Naive thymus-derived CD4-positive, alpha-beta T cell (primary cell): ENCODE measurements at places on chromosomes 12 and 14. TPM values are rescaled to one million over a fixed set of nuclear protein-coding genes. Genes with fewer than 3 reads are reported as not detected.

DNA sequence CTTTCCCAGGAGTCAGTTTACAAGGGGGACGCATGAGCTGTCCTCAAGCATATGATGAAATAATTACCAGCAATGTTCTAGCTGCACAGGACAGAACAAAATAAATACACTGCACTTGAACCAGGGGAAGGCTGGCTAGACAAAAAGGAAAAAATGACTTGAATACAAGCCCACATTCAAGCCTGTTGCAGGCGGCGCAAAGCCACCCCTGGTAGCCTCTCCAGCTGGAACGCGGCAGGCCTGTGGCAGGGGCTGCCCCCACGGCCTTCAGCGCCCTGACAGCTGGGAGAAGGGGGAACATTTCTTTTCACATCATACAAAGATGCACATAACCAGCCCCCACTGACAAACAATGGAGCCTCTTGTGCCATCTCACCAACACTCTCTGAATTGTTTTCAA is 57.1 kb downstream of the TRAFD1 start:
- DNase-seq: no peak

DNA sequence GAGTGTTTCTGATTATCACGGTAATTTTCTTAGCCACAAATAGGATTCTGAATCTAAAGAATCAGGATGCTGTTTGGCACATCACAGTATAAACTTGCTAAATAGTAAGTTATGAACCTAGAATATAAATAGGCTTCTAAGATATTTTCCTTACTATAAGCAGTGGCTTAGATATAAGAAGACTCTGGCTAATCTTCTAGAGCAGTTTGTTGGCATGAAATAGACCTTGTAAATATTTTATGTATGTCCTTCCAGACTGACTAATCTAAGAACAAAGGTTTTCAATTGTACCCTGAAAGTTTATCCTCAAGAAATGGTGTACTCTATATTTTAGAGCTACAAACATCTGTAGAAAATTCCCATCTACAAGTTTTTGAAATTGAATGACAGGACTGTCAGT is 48.3 kb downstream of the LMNTD1 start:
- DNase-seq: no peak

- no peak for DNase-seq
Measured at GRCh38 chr14:75312341-75312740, 33.7 kb downstream of the FOS start.

GRCh38 chr14:87148655-87149054 is 844.3 kb downstream of the GALC start:
- DNase-seq: no peak

- DNase-seq: no peak
Measured at GRCh38 chr14:100589760-100590469, 2.7 kb upstream of the BEGAIN start.

- no peak for DNase-seq
Measured at GRCh38 chr14:93824518-93825234, 36.4 kb upstream of the PRIMA1 start.

GRCh38 chr12:132321321-132322118 is 7.9 kb downstream of the GALNT9 start:
- no peak for DNase-seq

DNA sequence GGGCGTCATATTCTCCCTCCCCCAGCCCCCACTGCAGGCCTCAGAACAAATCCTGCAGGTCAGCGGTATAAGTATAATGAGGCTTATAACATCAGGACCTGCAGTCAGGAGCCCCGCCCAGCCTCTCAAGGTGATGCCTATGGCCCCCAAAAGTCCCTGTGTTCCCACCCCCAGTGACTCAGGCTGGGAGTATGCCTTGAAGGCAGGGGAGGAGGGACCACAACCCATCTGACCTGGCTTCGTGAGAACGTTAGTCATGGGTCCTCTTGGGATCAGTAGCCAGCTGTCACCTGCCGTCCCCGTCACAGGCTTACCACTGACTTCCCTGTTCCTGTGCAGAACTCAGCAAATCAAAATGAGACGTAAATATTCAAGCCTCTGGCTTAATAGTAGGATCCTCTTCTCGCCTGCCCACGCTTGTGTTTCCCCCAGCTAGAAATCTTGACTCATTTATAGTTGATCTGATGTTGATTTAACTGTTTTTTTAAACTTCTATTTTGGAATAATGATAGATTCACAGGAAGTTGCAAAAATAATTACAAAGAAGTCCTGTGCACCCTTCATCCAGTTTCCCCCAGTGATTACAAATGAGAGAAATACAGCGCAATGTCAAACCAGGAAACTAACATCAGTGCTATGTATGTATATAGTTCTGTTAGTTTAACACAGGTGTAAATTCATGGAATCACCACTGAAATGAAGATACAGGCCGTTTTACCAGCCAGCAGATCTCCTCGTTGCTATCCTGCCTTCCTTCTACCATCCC is 107.5 kb downstream of the ADGRD1 start:
- DNase-seq: no peak

The RPL10L gene
- total RNA-seq: not detected in 2 replicates

The NPAS3 gene
- total RNA-seq: not detected

The SYNDIG1L gene
- not detected for total RNA-seq

The OR4E2 gene
- total RNA-seq: not detected
